ENCODE measurements at places on chromosomes 6 and 20.

GRCh38 chr6:55174211-55175026 lies at the start of gene HCRTR2:
HCRTR2 (plus strand) TSS chr6:55174515; CDS start chr6:55174588, 73 bp downstream.
- no peak for DNase-seq

DNA sequence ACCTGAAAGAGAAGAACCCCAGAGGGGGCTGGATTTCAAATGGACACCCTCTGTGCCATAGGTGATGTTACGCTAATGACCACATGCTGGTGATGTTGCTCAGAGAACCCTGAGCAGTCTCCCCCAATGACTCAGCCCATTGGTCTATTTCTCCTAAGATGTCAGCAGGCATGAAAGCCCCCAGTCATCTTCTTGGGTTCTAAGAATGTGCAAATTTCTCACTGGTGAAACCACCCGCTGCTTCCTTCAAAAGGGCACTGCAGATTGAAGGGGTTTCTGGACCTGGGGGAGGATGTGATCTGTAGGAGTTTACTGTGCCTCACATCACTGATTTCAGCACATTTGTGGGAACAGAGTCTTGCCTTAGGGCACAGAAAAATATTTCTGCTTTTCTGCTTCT lies 298.4 kb upstream of the MOCS1 start:
- no peak for DNase-seq

GRCh38 chr6:137389150-137389704 lies 105.0 kb downstream of the OLIG3 start:
- DNase-seq = peak; percentile 35

DNA sequence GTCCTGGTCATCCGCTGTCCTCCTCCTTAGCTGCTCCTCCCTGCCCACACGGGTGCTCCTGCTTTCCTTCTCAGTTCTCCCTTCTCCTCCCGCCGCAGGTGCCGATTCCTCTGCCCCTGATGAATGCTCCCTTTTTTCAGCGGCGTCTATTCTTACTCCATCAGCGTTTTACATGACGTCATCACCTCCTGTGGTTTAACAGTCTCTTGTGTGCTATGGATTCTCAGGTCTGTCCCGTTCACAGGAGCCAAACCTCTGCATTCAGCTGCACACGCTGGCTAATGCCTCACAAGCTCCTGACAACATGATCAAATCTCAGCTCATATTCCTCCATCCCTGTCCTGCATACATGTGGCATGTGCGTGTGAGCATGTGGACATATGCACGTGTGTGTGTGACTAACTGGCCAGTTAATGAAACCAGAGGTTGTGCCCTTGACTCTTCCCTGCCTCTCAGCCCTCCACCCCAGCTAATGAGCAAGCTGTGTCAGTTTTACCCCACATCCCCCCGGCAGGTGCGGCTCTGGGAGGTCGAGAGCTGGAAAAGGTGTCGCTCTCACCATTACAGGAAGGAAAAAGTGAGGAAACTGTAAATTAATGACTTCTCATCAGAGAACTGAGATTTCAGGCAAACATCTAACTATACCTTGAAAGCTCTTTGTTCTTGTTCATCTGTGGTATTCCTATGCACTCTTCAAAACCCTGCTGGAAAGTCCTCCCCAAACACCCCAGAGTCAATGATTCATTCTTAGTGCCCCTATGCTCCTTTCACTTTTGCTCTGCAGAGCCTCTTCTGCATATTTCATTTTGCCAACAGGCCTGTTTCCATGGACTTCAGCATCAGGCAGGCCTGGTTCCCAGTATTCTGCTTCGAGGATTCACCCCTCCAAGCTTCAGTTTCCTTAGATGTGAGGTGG lies 163.1 kb downstream of the TTLL2 start:
- DNase-seq = no peak

GRCh38 chr20:6164421-6165341 lies 41.9 kb upstream of the FERMT1 start:
- no peak for DNase-seq

- DNase-seq = no peak
Observed at GRCh38 chr20:59706400-59706693, 102.0 kb downstream of the PHACTR3 start.

DNA sequence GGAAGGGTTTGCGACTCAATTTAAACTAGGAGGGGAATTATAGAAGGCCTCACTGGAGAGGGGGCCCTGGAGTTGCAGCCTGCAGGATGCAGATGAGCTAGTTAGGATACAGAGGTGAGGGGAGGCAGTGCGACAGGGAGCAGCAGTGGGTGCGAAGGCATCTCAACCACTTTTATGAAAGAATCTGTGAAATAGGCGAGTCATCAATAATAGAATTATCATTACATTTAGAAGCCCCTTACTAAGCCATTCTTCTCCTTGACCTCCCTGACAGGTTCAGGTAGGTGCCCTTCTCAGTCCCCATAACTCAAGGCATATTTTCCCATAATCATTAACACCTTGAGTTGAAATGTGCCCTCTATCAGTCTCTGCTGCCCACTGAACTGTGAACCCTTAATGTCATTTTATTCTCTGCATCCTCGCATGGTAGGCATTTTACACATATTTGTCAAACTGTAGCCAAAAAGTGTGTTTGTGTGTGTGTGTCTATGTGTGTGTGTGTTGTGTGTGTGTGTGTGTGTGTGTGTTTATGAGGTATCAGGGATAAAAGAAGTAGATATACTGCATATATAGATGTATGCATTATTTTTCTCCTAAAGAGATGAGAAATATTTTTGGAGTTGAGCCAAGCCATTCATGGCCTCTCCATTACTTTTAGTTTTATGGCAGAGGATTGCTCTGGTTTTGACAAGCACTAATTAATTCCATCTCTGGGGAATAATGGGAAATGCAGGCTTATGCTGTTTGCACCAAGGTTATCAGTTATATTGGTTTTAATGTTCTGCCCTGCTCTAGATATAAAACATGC lies 898.8 kb downstream of the KIF16B start:
- no peak for DNase-seq

- no peak for DNase-seq
Observed at GRCh38 chr20:40706977-40707582, 18.0 kb upstream of the MAFB start.

DNA sequence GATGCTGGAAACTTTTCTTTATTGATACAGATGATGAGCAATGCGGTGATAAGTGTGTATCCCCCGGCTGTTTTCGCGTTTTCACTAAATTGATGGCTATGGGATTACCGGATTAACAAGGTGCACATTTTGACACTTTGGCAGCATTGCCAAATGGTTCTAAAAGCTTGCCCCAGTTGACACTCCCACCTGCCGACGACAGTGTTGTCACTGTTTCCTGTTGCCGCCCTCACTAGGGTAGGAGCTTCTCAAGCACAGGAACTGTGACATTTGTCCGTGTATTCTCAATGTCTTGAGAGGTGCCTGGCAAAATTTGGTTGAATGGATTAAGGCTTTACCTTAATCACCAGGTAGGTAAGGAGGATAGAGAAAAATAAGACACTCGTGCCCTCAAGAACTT lies 9.8 kb upstream of the MAPK13 start:
- no peak for DNase-seq

DNA sequence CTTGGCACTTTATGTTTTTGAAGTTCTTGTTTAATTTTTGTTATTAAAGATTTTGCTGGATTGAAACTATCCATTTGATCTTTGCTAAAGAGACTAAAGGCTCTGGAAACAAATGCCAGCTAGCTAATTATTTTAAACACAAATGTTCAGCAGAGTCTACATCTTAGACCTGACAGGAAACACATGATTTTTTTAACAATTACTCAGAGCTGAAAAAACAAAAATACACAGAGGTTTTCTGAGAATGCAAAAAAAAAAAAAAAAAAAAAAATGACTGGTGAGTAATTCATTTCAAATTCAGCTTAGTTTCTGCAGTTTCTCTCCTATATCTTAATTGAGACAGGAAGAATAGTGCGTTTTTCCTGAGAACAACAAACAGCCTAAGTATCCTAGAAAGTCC lies 448.0 kb downstream of the TENT5A start:
- DNase-seq = no peak

DNA sequence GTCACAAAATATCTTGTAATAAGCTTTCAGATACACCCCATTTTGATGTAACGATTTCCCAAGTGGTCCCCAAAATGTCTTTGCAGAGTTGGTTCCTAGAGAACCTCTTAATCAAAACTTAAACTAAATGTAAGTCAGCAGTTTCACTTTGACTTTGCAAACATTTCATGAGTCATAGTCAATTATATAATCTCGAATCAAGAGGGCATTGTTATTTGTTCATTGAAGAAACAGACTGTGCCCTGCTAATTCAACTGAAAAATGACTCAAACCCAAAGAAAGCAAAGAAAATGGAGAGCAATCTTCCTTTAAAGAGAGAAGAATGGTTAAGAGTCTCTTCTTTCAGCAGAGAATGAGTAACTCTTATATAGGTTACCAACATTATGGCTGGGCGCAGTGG lies 58.3 kb downstream of the IPCEF1 start:
- peak; percentile 42 for DNase-seq

DNA sequence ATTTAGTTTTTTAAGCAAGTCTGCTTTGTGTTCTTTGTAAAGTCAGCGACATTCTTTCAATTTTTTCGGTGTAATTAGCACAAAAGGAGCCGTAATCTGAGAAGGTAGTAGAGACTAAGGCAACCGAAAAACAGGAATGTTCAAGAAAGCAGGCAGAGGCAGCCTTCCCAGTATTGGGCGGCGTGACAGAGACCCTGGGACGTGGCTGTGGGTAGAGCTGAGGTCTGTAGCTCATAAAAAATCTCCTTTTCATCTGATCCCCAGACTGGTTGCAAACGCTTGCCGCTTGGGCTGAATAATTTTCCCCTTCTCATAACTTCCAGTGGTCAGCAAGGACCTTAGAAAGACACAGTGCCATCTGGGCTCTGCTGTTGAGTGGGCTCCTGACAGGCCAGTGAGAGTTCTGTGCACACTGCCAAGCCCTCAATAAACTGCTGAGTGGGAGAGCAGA lies 30.8 kb downstream of the GNAS start:
- DNase-seq = no peak

DNA sequence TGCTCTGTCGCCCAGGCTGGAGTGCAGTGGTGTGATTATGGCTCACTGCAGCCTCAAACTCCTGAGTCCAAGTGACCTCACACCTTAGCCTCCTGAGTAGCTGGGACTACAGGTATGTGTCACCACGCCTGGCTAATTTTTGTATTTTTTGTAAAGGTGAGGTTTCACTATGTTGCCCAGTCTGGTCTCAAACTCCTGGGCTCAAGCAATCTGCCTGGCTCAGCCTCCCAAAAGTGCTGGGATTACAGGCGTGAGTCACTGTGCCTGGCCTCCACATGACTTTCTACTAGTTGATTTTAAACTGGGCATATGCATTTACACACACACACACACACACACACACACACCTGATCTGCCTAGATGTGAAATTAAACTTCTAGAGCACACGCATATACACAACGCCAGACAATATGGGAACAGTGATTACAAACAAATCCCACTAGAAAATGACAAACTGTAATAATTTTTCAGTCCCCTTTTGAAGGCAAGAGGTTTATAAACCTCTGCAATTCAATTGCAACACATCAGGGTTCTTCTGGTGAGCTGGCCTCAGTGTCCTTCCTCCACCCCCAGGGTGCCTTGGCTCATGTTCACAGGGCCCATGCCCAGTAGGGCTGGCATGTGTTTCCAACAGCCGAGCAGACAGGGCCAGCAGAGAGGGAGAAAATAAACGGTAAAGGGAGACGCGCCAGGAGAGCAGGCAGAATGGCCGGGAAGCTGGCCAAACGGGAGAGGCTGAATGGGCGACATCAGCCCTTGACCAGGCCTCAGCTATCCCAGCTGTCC lies 31.2 kb downstream of the PARD6B start:
- DNase-seq = no peak

GRCh38 chr20:64261138-64261537 lies 5.6 kb downstream of the PCMTD2 start:
- no peak for DNase-seq

- no peak for DNase-seq
Observed at GRCh38 chr20:5652626-5653553, 97.3 kb upstream of the SHLD1 start.

DNA sequence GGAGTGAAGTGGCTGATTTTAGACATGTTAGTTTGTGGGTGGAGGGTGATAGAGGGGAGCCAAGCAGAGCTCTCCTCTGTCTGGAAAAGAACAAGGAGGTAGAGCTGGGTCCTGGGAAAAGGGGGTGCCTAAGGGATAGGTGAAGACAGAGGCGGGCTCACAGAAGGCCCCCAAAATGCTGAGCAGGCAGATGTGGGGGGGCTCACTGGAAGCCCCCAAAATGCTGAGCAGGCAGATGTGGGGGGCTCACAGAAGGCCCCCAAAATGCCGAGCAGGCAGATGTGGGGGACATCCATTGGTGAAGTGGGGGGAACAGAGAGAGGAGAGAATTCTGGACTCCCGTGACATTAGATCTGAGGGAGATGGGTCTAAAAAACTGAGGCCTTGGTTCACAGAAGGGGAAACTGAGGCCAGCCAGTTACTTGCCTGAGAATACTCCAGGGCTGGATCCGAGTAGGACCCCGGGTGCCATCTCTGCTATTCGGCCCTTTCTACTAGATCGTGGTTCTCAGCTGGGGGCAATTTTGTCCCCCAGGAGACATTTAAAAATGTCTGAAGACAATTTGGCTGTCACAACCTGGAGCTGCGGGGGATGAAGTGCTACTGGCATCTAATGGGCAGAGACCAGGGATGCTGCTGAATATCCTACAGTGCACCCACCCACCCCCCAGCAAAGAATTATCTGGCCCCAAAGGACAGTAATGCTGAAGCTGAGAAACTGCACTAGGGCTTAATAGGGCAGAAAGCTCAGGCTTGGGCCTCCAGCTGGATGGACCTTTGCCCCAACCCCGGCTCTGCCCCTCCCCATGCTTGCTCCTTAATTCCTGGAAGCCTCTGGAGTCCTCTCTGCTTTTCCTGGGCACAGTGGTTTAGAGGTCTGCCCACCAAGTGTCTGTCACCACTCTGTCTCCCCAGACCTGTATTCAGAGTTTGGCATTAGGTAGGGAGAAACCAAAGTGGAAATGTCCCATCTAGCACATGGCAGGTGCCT lies 2.1 kb downstream of the LPIN3 start:
- no peak for DNase-seq

DNA sequence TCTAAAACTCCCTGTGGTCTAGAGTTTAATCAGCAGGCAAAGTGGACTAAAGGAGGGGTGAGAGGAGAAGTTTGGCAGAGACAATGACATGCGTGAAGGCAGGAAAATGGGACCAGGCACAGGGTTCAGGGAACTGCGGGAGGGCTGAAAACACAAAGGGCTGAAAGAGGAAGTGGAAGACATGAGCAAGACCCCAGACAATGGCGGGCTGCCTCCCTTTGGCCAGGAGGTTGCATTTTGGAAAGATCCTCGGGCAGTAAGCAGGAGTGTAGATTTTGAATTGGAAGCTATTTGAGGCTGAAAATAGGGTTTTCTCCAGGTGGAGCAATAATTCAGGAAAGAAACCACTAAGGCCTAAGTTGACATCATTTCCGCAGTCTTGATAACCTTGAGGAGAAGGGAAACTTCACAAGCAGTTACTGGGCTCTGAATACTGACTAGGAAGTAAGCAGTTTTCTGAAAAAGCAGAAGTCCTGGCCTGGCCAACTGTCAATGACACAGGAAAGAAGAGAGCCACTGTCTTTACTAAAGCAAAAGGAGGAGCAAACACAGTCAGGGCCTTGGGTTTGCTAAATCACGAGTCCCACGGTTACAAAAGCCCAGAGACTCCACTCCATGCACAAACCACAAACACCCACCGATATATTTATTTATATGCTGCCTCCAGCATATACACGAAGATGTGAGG lies 3.4 kb downstream of the LY86 start:
- peak; percentile 62 for DNase-seq

Data from GM06990 (cell line).